ENCODE measurements at places on chromosomes 6 and 20. TPM values are rescaled to one million over a fixed set of nuclear protein-coding genes. Genes with fewer than 3 reads are reported as not detected.

- no peak for DNase-seq
Measured at GRCh38 chr6:68689910-68690309, 54.8 kb downstream of the ADGRB3 start.

GRCh38 chr6:163589387-163589786 is 174.9 kb downstream of the QKI start:
- DNase-seq: no peak

DNA sequence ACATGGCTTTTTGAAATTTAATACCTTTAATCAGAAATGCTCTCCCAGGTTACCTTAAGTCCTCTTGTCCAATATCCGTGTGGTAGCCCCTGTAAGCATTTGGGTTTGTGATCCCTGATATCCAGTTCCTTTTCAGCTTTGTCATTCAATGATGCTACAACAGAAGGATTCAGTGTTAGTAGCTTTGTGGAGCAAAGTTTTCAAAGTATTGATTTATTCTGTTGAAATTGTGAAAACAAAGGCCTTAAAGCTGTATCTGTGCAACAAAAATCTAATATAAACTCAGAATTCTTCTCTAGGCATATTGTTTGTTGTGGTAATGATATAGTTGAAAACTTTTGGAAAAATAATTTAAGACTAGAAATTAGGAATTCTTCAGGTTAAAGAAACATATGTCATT is 91.9 kb downstream of the ADGRB3 start:
- no peak for DNase-seq

- DNase-seq: peak; percentile 75
Measured at GRCh38 chr6:31737991-31738979, 1.5 kb upstream of the MSH5 start.

DNA sequence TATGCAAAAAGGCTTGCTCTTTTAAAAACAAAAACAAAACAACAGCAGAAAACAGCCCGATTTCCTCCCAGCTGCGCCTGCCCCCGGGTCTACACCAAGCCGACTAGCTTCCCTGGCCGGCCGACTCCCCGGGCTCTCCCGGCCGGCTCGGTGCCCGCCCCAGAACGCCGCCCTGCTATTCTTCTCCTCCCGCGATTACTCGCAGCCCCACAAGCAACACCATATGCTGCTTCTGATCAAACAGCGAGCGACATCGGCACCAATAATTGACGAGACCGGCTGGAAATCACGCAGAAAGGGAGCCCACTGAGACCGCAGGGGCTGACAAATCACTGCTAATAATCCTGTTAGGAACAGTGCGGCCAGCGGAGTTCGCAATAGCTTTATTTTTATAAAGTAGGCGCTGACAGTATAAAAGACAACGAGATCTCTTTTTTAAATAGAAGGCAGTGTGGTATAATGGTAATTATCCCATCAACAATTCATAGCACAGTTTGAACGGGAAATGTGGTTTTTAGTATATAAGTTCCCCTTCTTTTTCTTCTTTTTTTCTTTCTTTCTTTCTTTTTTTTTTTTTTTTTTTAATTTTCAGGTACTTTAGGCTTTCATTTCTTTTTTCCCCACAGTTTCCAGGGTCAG is 3.3 kb downstream of the SIM1 start:
- no peak for DNase-seq

DNA sequence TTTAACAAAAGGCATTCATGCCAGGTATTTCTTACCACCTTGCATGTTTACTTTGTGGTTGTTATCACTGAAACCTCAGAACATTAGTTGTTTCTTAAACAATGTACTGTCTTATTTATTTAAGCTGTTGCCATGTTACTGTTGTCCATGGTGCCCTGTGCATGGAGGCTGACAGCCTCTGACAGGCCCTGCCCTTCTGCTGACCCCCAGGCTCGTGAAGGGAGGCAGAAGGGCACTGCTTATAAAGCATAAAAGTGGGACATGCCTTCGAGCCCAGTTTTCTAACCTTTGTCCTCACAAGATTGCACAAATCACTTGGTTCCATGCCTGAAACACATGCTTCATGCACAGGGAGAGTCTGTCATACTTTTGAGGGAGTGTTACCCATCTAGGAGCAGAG is 46.7 kb upstream of the CLIC5 start:
- DNase-seq: no peak

GRCh38 chr6:158639056-158639455 is 5.5 kb downstream of the DYNLT1 start:
- peak; percentile 47 for DNase-seq

GRCh38 chr6:7138921-7139358 is 31.2 kb downstream of the RREB1 start:
- DNase-seq: no peak

Gene FNDC11
- not detected for total RNA-seq

Gene CTCFL
- total RNA-seq: not detected

Gene EGFL8
- 9.4 TPM for total RNA-seq

Gene KATNA1
- total RNA-seq: 0.64 TPM

Gene PNRC1
- total RNA-seq: 196 TPM

Gene KHDC3L
- not detected for total RNA-seq

Gene MAS1
- total RNA-seq: not detected

Gene SMIM29
- 9.2 TPM for total RNA-seq

Gene PTPRK
- total RNA-seq: 73.1 TPM

Measured in ascending aorta (tissue), 2 donors.